ACHN (cell line): ENCODE measurements at places on chromosomes 6 and 20.
A peak's percentile ranks its signal among the peaks of the same experiment; 100 is the strongest.

DNA sequence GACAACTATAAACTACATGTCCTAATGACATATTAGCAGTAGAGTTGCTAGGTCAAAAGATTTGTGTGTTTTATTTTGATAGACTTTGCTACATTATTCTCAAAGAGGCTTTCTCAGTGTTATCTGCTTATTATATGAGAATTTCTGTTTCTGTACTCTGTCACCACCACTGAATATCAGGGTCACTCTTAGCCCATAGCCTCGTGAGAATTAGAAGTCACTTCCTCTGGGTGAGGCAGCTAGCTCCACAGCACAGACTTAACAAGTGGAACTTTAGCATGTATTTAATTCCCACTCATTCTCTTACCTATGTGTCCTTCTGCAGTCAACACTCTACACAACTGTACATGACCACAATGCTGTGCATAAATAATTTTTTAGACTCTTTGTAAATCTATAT, 6.7 kb downstream of the PHACTR2 start:
- DNase-seq = no peak

GRCh38 chr6:28982476-28983266, 22.4 kb downstream of the ZNF311 start:
- peak; percentile 74 for DNase-seq

GRCh38 chr6:149905371-149905910, 7.5 kb upstream of the RAET1E start:
- DNase-seq = no peak

DNA sequence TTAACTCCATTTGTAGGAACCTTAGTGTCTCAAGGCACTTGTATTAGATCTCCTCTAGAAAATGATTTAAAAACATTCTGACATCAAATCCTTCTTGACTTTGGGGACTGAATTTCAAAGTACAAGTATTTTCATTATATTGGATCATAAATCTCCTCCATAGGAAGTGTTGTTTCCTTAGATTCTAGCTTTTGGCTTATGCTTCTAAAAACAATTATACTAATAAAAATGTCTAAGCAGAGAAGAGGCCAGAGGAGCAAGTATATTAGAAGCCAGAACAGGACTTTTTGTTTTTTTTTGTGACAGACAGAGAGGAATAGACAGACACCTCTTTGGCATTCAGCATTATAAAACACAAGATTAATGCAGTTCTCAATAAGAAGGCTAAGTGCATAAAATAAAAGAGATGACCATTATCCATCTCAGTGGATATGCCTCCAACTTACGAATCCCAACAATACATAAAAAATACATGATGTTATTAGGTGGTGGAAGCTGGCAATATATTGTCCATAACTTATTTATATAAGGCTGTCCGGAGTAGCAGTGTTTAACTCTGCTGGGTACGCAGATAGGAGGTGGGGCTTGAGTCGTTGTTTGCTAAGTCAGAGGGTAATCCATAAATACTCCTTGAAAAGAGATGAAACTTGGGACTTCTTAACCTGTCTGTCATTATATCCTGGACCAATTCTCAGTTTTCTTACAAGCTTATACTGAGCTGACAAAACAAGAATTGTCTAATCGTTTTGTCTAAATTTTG, 31.9 kb upstream of the NOX3 start:
- DNase-seq = no peak

GRCh38 chr6:55438203-55438602, 110.9 kb downstream of the GFRAL start:
- no peak for DNase-seq

DNA sequence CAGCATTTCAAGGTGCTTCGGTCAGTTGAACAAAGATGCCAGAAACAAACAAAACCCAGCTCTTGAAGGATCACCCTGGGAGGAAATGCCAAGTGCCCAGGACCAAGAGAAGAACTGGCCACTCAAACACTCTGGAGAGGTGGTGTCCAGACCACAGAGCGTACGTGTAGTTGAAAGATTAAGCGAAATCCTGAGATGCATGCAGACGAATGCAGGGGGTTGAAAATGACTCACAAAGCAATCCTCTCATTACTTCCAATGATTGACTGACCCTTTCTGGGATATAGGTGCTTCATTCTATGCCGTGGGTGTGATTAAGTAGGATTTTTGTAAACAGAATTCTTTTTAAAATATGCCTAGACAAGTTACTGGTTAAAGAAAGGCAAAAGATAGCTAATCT, 71.5 kb upstream of the ATXN1 start:
- DNase-seq = no peak

GRCh38 chr6:134267917-134268361, 50.0 kb downstream of the SGK1 start:
- DNase-seq = no peak

GRCh38 chr20:46559685-46560440, 9.4 kb upstream of the OCSTAMP start:
- no peak for DNase-seq

GRCh38 chr20:57934007-57934805, 224.4 kb upstream of the PMEPA1 start:
- no peak for DNase-seq

- DNase-seq = no peak
Observed at GRCh38 chr6:123687864-123688263, 51.1 kb upstream of the TRDN start.

GRCh38 chr20:50358166-50358565, 152.0 kb upstream of the PTPN1 start:
- DNase-seq = no peak

GRCh38 chr20:21189761-21190523, 64.1 kb downstream of the KIZ start:
- no peak for DNase-seq

GRCh38 chr6:123527406-123527805, 109.3 kb downstream of the TRDN start:
- no peak for DNase-seq
